ENCODE measurements at places on chromosomes 2 and 18.
A peak's percentile ranks its signal among the peaks of the same experiment; 100 is the strongest.

DNA sequence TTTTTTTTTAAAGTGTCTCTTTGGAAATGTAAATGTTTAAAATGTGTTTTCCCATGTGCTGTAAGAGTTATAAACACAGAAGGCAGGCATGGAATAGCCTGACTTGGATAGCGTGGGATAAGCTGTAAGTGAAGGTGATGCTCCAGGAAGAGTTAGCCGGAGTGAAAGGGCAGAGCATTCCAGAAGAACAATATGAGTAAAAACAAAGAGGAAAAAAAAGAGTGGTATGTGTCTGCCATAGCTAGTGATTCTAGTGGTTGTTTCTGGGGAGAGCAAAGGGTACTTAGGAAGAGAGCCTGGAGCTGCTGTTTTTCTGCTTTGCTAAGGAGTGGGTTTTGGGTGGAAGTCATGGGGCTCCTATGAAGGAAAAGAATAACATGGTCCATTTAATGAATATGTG lies 126.9 kb upstream of the DLGAP1 start:
- no peak for DNase-seq

- peak; percentile 40 for DNase-seq
These were observed 106.7 kb downstream of the DTNB start for GRCh38 chr2:25566694-25567093.

DNA sequence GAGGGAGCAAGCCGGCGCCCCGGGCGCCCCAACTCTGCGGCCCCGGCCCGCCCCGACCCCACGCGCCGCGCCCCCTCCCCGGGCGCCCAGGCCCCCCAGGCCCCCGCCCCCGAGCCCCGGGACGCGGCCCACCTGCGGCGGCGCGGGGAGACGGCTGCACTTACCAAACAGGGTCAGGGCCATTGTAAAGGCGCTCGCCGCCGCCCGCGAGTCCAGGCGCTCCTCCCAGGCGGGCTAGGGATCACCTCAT lies 526 bp downstream of the CHN1 start:
- DNase-seq: no peak

- DNase-seq: no peak
These were observed 416.8 kb upstream of the DSEL start for GRCh38 chr18:67933271-67933670.

DNA sequence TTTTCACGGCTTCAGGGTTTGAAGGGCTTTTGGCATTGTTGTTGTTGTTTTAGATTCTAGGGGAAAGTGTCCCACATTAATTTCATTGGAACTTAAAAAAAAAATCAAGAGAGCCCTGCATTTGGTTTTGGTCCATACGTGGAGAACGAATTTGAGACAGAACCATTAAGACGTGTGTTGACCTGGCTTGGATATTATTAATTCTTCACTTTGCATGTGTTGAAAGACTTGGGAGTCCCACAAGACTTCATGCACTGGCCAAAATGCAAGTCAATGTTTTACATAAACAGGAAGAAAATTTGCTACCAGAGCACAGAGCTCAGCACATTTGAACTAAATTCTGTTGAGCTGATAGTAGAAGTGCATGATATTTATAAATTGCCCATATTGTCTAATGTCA lies 761.2 kb upstream of the ACVR2A start:
- no peak for DNase-seq

DNA sequence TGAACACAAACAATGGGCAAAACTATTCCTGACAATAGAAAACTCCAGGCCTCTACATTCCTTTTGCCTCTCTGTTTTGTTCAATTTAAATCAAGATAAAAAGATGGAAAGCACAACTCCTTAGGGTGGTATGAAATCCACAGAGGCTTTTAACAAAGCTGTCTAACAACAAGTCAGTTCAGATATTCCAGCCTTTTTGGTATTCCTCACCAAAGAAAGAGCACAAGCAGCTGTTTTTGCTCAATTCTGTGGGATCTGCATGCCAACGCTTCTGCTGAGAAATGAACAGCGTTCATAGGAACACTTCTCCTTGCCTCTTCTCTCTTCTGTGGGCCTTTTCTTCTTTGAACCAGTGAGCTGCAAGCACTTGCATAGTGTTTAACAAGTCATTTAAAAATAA lies 411.6 kb upstream of the TCF4 start:
- DNase-seq: peak; percentile 36

- DNase-seq: no peak
These were observed 535.5 kb upstream of the ID2 start for GRCh38 chr2:8146132-8147005.

- DNase-seq: peak; percentile 76
These were observed 323.9 kb downstream of the XIRP2 start for GRCh38 chr2:167212014-167212648.

- no peak for DNase-seq
These were observed 117.7 kb downstream of the GREB1L start for GRCh38 chr18:21359746-21360145.

GRCh38 chr2:86372641-86373502 lies 35.4 kb upstream of the REEP1 start:
- peak; percentile 36 for DNase-seq

DNA sequence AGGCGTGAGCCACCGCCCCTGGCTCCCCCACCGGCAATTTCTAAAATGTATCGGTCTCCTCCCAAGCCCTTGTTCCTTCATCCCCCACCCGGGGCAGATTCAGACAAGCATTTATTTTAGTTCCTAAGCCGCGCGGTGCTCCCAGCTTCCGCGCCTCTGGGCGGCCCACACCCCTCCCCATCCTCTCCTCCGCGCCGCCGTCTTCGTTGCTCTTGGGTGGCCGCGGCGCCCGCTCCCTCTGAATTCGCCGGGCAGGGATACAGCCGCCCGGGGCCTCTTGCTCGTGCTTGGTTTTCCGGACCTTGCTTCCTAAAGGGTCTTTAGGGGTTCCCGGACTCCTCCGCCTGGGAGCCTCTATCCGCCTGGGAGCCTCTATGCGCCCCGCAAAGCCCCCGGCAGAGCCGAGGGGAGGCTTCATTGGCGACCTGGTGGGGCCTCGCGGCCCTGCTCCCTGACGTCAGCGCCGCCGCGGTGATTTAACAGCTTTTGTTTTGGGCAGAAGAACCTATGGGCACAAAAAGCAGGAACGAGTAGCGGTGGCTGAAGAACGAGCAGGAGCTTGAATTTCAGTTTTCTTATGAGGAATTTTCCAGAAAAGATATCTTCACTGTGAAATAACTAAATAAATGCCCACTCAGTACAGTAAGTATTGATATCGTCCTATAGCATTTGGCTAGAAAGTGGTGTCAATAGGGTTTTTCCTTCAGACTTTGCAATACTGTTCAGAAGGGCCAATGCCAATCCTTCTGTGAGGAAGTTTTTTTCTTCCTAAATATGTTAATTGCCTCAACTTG lies 37.3 kb downstream of the PRKRA start:
- peak; percentile 76 for DNase-seq

DNA sequence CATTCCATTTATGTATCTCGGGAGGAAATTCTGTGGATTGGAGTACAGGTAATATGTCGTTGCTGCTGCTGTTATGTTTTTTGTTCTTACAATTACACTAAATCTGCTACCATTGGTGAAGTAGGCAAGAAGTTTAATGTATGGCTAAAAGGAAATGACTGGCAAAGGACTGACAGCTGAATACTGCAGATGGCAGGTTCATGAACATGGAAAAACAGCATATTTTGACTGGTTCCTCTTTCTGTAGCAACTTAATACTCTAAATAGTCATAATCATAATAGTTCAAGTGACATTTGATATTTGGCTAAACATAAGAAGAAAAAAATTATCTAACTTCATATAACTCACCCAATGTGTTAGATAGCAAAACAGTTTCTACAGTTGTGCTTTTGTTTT lies 84.5 kb upstream of the PGAP1 start:
- DNase-seq: no peak

- DNase-seq: no peak
These were observed 3.9 kb downstream of the CTLA4 start for GRCh38 chr2:203871371-203871983.

DNA sequence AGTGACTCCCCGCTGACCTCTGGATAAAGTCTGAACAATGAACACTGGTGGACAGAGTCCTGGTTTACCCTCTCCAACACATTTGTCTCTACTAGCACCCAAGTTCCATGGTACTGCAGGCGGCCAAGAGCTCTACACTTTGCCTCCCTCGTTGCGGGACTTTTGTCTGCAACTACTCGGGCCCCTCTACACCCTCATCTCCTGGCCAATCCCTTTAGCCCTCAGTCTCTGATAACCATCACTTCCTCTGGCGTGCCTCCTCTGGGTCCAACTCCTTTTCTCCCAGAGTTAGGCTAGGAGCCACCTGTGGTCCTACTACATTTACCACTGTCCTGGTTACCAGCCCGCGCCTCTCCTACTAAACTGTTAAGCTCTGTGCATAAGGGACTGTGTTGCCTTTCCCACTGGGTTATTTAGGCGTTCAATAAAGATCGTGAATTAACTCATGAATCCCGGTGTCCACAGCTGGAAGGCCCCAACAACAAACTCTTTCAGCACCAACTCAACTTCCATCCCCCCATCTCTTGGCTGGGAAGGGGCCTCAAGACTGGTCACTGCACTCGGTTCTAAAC lies 757 bp downstream of the HDHD2 start:
- DNase-seq: peak; percentile 7

GRCh38 chr2:16763493-16763899 lies 97.9 kb upstream of the CYRIA start:
- no peak for DNase-seq

DNA sequence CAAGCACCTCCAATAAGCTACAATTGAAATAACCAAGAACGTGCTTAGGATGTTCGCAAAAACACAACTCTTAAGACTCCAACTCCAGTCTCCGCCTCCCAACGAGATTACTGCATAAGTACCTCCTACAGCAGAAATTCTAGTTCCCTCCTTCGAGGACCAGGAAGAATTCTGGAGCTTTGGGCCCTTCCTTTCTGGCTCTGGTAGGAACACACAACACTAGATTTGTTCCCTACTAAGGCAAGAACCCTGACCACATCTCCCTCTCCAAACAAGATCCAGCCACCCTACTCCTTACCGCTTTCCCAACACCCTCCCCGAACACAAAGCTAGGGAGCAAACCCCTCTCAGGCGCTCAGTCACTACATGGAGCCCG lies 721 bp downstream of the ADAM17 start:
- peak; percentile 85 for DNase-seq

- no peak for DNase-seq
These were observed 55.1 kb upstream of the LYPD1 start for GRCh38 chr2:132725148-132725547.

- no peak for DNase-seq
These were observed 368.8 kb downstream of the NUP35 start for GRCh38 chr2:183493040-183493439.

DNA sequence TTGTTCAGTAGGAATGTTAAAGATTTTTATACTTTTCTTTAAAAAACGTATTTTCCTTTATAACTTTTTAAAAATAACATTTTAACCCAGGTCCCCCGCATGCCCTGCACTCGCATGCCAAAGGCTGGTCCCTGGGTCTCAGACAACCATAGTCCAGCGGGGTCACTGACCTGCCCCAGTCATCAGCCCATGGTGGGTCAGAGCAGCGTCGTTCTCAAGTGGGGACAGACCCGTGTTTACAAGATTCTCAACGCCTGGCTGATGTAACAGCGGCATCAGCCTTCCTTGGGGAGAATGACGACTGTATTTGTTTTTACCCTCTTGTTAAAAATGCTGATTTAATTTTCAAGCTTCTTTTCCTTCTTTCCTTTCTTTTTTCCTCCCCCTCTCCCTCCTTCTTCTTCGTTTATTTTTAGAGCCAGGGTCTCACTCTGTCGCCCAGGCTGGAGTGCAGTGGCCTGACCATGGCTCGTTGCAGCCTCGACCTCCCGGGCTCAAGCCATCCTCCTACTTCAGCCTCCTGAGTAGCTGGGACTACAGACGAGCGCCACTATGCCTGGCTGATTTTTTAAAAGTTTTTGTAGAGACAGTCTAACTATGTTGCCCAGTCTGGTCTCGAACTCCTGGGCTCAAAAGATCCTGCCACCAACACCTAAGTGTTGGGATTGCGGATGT lies 1.0 kb upstream of the EFHD1 start:
- no peak for DNase-seq

- peak; percentile 23 for DNase-seq
These were observed 240.0 kb downstream of the LOXHD1 start for GRCh38 chr18:46416706-46417638.

GRCh38 chr2:233387667-233388528 lies 33.6 kb downstream of the DGKD start:
- DNase-seq: peak; percentile 96

DNA sequence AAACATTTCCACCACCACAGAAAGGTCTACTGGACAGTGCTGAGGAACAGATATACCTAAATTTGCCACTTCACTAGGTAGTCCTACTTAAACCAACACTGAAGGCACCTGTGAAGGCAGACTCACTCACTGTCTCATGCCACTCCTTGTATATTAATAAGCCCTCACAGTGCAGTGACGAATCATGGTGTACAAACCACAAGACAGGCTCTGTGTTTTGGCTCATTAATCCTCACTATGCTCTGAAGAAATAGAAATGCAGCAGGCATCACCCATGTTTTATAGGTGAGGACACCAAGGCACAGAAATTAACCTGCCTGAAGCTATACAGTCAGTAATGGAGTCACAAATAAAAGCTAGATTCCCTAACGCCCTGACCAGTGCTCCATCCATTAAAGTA lies 44.3 kb downstream of the BARD1 start:
- DNase-seq: no peak

DNA sequence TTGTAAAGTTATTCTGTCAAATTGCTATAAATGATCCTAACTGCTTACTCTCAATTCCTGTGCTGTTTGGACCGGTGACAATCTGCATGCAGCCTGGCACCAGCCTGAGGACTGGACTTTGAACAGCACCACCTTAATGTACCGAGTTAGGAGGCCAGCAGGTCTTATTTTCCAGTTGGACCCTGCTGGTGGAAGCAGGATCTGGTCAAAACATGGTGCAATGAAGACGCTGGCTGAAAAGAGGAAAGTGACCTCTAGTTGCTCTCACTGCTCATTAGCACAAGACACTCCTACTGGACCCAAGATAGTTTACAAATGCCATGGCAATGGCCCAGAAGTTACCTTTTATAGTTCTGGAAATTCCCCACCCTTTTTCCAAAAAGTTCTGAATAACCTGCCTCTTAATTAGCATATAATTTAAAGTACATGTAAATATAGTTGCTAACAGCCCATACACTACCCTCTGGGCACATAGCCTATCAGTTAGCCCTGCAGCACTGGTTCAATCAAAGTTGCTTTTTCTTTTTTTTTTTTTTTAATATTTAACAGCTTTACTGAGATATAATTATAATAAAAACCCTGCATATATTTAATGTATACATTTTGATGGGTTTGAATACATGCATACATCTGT lies 35.8 kb downstream of the RBKS start:
- DNase-seq: no peak

GRCh38 chr18:54822872-54823845 lies 5.1 kb upstream of the RAB27B start:
- DNase-seq: peak; percentile 98
